ENCODE measurements at places on chromosomes 12 and 14. TPM values are rescaled to one million over a fixed set of nuclear protein-coding genes. Genes with fewer than 3 reads are reported as not detected.

Gene GTF2A1
- total RNA-seq: 23.3 TPM

DNA sequence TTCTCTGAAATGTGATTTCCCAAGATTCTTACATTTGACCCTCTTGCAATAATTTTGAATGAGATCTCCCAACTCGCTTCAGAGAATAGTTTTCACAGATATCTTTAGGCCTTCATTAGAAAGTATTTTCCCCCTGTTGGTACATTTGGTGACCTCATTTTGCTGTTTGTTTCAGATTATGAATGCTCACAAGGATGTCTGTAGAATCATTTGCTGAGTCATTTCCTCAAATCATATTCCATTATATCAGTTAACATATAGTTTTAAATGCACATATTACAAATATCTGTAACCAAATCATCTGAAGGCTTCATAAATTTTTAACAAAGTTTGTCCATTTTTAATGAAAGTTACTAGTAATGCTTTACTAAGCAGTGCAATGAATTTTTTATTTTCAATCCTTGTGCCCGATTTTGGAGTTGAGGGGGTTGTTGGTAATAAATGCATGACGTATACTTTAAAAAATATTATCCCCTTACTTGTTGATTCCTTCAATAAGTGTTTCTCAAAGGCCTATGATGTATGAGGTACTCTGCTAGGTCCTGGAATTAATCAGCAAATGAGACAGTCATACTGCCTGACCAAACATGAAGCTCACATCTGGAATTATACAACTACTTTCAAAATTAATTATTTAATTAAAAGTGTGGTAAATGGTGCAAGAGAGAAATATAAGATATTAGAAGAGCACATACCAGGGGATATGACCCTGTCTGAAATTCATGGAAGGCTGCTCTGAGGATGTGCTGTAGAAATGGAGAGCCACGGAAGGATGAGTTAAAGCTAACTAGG, 126.9 kb upstream of the RAP1B start:
- DNase-seq: no peak

Gene P2RX7
- 7.7 TPM for total RNA-seq

GRCh38 chr12:3119756-3120601, 42.8 kb downstream of the TSPAN9 start:
- DNase-seq: no peak

GRCh38 chr12:96590970-96591369, 101.6 kb downstream of the CFAP54 start:
- DNase-seq: no peak

DNA sequence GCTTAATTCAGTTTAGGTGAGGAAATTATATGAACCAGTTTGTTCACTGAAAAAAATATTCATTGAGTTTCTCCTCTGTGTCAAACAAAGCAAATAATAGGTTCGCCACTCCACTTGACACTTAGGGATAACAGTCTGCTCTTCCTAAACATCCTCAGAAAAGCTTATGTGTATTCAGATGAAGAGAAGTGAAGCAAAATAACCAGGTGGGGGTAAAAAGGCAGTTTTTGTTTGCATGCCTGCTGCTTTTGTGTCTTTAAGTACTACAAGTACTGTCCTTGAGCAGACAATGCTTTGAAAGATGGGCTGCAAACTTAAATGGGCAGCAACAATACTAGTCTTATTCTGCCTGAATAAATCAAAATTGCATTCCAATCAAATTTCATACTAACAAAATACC, 910.7 kb upstream of the MDGA2 start:
- no peak for DNase-seq

DNA sequence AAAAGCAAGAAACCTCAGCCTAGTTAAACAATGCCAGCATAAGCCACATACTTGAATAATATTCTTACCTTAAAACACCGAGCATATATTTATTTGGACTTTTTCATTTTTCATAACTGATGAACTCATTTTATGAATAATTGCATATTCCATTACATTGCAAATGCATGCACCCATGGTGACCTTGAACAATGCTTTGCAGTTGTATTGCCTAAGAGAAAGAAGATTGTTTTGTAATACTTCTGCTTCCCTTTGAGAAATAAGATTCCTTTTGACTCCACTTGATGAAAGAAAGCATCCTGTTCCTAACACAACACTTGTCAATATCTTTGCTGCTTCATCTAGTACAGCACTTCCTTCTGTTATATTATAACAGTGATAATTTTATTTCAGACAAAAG, 1182.2 kb downstream of the FLRT2 start:
- no peak for DNase-seq

DNA sequence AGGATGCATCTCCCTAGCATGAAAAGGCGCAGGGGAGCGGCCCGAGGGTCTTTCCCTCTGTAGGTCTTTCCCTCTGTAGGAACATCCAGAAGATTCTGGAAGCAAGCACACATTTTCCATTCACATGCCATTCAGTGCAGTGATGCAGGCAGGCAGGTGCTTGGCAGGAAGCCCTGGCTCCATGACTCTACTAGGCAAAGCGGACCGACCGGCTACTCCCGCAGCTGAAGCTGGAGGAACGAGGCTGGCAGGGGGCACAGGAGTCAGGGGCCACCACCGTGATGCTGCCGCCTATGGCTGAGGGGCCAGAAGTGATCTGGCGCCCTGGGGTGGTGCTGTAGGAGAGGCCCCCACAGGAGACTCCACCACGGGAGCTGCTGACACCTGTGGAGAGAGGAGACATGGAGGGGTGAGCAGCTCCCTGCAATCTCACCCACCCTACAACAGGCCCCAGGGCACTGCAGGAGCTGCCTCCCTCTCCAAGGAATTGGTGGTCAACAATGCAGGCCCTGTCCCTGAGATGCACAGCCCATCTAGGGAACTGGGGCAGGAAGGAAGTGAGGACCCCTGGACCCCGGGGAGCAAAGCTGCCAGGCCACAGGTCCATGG, 6.5 kb downstream of the KRT85 start:
- peak; percentile 28 for DNase-seq

Gene POTEM
- total RNA-seq: not detected

DNA sequence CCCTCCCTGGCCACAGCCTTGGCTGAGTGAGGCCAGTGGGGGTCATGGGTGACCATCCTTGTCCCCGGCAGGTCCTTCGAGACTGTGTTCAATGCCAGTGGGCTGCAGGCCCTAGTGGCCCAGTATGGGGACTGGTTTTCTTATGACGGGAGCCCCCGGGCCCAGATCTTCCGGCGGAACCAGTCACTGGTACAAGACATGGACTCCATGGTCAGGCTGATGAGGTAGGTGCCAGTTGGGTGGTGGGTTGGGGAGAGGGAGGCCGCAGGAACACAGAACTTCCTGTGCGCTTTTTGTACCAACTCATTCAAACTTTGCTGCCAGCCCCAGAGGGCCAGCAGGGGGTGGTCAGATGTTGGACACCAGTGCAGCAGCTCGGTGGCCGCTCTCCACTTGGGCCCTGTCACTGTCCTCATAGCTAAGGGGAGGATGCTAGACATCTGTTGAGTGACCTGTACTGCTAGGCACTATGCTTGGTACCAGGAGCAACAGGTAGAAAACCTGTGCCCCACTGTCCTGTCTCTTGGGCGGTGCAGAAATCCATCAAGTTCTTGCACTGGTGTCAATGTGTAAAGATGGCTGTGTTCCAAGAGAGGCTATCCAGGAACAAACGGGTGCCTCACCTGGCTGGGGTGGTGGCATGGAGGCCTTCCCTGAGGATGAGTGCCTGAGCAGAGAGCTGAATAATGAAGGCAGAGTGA, 16.7 kb downstream of the SDS start:
- DNase-seq: no peak

GRCh38 chr12:90299121-90299520, 590.5 kb upstream of the ATP2B1 start:
- DNase-seq: no peak

- no peak for DNase-seq
Measured at GRCh38 chr12:121678716-121679300, 9.4 kb upstream of the MORN3 start.

- DNase-seq: peak; percentile 84
Measured at GRCh38 chr12:119176267-119177055, 2.3 kb upstream of the HSPB8 start.

- DNase-seq: peak; percentile 45
Measured at GRCh38 chr12:51827925-51828818, 20.3 kb downstream of the FIGNL2 start.

DNA sequence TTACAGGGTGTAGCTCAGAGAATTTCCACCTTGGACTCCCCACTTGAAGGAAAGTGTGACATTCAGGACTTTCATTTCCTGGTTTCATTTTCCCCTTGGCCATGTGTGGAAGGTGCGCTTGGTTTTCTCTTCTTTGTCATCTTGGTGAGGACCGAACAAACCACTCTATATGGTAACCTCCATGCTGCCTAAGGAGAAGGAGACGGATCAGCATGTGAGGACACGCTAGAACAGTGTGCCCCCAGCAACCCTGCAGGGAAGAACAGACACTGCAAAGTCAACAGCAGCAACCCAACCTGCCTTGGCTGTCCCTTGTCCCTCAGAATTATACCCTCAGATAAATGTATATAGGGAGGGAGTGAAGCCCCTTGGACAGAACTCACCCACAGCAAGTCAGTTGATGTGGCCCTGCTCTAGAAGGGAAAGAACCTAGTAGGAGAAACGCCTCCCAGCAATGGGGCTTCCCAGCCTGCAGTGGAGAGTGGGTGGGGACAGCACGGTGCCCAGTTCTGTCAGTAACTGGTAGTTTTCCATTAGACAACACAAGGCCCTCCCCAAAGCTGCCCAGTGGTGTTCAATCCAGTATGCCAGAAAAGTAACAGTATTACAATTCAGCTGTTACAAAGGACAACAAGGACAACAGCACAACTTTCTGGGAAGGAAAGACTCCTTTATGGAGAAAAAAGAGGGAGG, 18.9 kb upstream of the COCH start:
- DNase-seq: no peak

DNA sequence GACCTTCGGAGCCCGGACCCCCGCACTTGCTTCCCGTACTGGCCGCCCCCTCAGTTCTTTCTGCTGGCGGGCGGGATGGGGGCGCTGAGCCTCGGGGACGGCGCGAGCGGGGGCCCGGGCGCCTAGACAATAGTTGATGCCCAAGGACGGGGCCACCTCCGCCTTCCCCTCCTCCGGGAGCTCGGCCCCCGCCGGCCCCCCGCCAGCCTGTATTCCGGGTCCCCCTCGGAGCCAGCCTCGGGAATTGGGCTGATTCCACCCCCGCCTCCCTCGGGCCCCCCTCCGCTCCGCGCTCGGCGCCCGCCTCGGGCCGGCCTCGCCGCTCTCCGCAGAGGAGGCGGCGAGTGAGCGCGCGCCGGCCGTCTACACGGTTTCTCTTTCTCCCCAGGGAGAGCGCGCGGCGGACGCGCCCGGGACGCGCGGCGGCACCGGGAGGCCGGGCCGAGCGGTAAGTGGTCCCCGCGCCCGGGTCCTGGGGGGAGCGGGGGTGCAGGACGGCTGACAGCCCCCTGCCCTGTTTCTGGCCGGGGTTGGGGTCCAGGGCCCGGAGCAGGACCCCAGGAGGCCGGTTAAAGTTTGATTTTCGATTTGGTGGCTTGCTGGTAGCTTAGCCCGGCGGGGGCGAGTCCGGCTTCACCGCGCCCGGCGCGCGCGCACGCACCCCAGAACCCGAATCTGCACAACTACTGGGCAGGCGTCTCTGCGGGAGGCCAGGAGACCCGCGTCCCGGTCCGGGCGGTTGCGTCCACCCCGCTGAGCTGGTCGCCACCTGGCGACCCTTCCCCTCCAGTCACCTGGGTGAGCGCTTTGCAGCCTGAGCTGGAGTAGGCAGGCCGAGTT, 413.7 kb downstream of the PCNX1 start:
- peak; percentile 58 for DNase-seq

DNA sequence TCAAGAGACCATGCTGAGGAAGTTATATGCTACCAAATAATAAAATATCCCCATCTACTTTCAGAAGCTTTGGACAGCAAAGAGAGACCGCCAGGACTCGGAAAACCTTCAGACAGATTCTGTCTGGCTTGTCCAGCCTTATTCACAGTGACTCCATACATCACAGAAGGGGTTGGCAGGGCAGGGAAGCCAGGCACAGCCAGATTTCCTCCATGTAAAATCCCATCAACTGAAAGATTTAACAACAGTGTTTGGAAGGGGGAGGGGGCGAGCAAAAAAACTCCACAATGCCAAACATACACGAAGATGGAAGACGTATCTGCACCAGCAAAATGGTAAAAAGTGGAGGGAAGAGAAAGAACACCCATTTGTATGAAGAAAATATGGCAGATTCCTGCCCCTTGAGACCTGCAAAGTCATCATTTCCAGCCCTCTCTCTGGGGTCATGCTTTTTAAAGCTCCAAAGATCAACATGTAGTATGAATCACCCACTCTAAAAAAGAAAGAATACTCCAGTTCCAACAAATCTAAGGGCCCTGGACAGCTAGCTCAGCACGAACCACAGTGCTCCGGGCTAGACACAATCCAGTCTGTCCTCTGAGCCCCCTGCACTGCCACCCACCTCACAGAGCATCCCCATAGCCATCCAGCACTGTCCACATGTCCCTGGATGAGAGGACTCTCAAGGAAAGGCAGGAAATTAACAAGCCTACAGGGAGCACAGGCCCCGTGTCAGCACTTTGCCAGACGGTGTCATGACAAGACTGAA, 116.4 kb downstream of the DICER1 start:
- DNase-seq: no peak

Gene SOAT2
- total RNA-seq: 0.75 TPM

DNA sequence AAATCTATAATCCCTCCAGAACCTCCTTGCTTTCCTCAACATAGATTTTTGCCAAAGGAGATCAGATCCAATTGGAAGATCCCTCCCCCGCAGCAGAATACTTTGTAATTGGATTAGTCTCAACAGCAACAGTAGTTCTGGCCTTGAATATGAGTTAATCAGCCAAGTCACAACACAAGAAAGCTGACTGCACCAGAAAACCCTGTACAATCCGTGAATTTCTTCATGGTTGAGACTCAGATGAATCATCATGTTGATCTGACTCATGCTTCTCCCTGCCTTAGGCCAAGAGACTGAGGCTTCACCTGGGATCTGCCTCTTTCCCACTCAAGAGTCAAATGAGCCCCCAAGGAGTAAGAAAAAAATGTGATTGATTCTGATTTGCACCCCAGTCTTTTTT, 3.0 kb upstream of the METTL17 start:
- no peak for DNase-seq

Gene SCNN1A
- 52.7 TPM for total RNA-seq

DNA sequence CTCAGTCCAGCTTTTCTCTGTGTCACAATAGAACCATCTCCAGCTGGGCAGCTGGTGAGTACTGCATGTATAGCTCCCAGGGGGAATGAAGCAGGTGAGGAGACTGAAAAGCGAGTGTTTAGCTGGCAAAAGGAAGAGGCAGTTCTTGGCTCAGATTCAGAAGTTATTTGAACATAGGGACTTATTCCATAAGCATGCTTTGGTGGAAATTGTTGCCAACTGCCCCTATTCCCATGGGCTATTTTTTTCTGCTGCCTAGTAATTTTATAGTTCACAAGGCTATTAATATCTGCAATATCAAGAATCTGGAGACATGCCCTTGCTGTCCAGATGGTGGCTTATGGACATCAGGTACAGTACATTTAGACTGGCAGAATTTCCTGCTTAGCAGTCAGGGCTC, 1112.7 kb downstream of the LRFN5 start:
- DNase-seq: no peak

Gene OAS2
- 5.8 TPM for total RNA-seq

Gene TAS2R10
- total RNA-seq: 0.92 TPM

Gene NPFF
- total RNA-seq: not detected

All from mucosa of gallbladder (tissue), 1 donor.